NCI-H748 treated with DMSO at 0.1 percent for 48 hours (cell line): ENCODE measurements at places on chromosomes 6 and 20.

DNA sequence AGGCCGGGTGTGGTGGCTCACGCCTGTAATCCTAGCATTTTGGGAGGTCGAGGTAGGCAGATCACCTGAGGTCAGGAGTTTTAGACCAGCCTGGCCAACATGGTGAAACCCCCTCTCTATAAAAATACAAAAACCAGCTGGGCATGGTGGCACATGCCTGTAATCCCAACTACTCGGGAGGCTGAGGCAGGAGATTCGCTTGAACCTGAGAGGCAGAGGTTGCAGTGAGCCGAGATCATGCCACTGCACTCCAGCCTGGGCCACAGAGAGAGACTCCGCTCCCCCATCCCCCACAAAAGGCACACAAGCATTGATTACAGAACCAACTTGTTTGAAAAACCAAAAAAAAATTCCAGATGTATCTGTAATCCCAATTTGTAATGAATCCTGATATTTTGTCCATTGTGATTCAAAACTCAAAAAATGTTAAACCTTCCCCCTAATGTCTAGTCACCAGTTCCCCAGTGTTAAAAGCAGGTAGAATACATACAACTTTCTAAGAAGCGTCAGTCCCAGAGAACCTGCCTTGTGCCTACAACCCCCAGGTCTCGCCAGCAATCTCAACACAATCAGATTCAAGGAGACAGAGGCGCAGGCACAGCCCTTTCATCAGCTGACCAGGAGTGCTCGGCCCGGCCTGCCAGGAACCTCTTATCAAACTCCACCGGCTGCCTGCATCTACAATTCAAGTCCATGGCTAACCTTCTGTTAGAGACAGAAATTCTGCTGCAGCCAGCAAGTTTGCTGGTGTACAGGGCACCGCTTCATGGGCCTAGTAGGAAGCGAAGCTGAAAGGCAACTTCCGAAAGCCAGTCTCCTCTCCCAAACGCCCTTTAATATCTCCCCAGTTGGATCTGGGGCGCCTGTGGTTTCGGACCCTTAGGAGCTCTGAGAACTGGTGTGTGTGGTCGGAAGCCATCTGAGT lies 2.1 kb downstream of the EZR start:
- no peak for DNase-seq

DNA sequence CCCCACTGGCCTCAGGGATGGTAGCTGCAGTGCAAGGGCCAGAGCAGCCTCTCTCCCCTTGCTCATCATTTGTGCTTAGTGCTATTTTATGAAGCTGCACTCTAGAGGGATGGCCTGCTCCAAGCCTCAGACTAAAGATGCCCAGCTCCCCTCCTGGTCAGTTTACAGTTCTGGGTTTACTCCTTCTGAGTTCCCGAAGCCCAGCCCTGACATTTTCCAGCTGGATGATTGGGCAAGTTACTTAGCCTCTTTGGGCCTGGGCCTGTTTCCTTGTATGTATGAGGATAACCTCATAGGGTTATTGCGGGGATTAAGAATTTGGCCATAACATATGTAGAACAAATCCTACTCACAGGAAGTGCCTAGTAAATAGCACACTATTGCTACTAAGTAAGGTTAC lies 31.8 kb upstream of the EMILIN3 start:
- no peak for DNase-seq

DNA sequence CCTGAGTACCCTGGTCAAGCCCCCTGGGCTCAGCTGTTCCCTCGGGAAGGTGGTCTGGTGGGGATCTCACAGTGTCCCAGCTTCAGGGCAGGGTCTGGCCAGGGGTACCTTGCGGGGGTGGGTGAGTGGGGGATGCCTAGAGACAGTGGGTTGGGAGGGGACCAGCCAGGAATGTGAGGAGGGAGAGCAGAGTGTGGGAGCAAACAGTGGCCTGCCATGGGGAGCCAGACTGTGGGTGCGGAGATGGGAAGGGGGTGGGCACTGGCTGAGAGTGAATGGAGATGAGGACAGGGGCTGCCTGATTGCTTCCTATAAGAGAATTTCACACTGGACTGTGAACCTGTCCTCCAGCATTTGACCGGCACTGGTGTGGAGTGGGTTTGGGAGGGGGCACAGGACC lies 95.1 kb downstream of the VEGFA start:
- no peak for DNase-seq

DNA sequence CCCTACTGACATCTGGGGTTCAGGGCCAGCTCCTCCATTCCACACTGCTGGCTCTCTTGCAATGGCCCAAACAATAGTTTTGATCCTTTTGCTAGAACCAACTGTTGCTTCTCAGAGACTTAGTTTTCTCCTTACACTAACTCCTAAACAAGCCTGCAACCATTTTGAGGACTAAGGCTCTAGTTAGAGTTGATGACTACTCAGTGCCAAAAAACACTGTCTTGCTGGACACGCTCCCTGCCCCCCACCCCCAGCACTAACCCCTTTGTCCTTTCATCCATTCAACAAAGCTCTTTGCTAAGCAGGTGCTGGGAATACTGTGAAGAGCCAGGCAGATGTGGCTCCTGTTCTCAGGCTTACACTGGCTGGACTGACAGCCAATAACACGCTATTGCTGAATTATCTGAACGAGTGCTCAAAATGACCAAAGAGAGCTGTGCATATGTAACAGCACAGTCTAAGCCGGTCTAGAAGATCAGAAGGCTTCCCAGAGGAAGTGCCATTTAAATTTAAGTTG lies 17.6 kb downstream of the GCLC start:
- no peak for DNase-seq

GRCh38 chr6:42390228-42390934 lies 61.3 kb downstream of the TRERF1 start:
- no peak for DNase-seq

DNA sequence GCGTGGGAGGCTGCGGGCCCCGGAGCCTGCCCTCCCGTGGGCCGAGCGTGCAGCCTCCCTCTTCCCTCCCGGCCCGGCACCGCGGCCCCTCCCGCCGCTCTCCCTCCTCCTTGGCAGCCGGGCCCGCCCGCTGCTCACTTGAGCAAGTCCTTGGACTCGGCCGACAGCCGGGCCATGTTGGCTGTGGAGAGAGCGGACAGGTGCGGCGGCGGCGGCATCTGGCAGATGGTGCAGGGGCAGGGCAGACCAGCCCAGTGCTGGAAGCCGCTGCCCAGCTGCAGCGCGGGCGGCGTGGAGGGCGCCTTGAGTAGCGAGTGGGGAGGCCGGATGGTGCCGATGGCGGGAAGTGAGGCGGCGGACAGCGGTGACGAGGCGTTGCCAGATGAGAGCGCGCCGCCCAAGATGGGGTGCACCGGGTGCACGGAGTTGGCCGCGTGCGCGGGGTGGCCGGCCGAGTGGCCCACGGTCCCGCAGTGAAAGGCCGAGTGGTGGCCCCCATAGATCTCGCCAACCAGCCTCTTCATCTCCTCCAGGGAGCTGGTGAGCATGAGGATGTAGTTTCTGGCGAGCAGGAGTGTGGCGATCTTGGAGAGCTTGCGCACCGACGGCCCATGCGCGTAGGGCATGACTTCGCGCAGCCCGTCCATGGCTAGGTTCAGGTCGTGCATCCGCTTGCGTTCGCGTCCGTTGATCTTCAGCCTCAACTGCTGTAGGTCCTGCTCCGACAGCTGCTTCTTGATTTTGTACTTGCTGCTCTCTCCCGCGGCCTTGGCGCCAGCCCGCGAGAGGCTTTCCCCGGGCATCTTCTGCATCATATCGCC lies 766 bp downstream of the OLIG3 start:
- no peak for DNase-seq

DNA sequence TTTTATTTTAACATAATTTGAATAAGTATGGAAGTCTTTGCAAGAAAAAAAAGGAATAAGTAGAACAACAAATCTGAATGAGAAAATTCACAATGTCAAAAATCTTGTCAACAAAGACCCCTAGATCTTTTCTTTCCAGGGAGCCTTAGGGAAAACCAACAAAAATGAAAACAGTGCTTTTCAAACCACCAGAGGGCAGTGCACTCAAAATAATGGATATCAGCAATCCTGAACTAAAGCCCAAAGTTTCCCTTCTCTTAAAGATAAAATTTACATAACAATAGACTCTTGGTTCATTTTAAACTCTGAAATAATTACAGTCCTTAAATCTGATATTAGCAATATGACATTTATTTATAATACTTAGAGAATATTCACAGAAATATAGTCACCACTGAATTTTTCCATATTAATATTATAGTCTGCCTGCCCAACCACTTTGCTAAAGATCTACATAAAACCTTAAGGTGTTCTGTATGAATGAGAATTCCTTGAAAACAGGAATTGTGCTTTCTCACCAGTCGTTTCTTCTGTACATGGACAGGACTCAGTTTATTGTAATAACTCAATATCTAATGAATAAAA lies 105.3 kb upstream of the BMP5 start:
- peak; percentile 13 for DNase-seq

GRCh38 chr6:169780571-169781091 lies 29.2 kb downstream of the ERMARD start:
- DNase-seq: no peak
